ENCODE measurements at places on chromosomes 7 and 10. TPM values are rescaled to one million over a fixed set of nuclear protein-coding genes. Genes with fewer than 3 reads are reported as not detected.

DNA sequence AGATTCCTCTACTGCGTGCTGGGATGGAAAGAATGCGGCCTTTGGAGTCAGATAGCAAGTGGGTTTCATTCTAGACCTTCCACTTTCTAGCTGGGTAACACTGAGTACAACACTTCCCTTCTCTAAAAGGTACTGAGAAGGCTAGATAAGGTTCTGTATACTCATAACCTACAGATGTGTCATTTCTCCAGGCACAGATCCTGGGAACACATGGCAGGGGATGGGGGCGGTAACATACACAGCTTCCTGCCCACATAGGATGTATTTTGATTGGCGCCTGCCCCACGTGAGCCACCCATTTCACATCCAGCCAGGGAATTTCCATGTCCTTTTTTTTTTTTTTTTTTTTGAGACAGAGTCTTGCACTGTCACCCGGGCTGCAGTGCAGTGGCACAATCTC, 31.8 kb downstream of the KLRG2 start:
- no peak for DNase-seq

GRCh38 chr7:104956753-104957450, 57.1 kb upstream of the KMT2E start:
- no peak for DNase-seq

DNA sequence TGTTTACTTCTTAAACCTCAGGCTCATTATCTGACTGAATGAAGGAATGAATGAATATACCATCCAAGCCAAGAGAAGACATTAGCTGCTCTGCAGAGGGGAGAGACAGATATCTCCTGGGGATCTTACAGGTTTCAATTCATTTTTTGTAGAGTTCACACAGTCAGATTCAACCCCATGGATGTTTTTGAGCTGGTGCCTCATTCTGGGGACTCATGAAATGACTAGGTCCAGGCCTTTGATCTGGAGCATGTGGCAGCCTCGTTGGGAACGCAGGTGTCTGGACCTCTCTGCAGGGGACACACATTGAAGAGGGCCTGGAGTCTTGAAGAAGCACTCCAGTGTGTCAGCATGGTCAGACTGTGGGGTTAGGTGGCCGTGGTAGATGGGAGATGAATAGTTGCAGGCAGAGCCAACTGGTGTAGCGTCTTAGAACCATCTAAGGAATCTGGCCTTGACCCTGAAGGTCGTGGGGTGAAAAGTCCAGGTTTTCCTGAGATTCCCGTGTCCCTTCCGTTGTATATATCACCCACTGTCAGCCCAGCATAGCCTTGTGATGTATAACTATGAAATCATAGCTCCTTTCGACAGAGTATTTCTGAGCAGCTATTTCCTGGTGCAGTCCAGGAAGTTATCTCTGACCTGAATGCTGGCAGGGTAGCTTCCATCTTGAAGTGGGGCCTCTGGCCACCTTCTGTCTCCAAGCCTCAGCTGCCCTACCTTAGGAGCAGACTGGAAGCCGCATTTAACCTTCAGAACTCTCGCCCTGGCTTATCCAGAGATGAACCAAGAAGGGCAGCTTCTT, 22.3 kb downstream of the BTBD16 start:
- DNase-seq = no peak

Gene CRHR2
- 0.41 TPM for total RNA-seq

Gene UPK3BL2
- 1.6 TPM for total RNA-seq
